ENCODE measurements at places on chromosomes 7 and 10. TPM values are rescaled to one million over a fixed set of nuclear protein-coding genes. Genes with fewer than 3 reads are reported as not detected.

- no peak overlapping the region for H3K27ac ChIP-seq
- H3K27me3 ChIP-seq: peaks cover 19% of the 10 kb centered on the region
- no peak overlapping the region for H3K4me3 ChIP-seq
- peaks cover 41% of the 10 kb centered on the region for H3K4me1 ChIP-seq
Observed at GRCh38 chr10:69468751-69469089, 17.5 kb downstream of the TSPAN15 start.

- peaks cover 49% of the 10 kb centered on the region for H3K36me3 ChIP-seq
- H3K27me3 ChIP-seq: no peaks in the 10 kb centered on the region
- H3K4me3 ChIP-seq: no peak overlapping the region
- no peak overlapping the region for H3K27ac ChIP-seq
- DNase-seq: no peak
- peaks cover 9% of the 10 kb centered on the region for H3K4me1 ChIP-seq
Observed at GRCh38 chr10:14513123-14513522, 182.4 kb upstream of the FRMD4A start.

DNA sequence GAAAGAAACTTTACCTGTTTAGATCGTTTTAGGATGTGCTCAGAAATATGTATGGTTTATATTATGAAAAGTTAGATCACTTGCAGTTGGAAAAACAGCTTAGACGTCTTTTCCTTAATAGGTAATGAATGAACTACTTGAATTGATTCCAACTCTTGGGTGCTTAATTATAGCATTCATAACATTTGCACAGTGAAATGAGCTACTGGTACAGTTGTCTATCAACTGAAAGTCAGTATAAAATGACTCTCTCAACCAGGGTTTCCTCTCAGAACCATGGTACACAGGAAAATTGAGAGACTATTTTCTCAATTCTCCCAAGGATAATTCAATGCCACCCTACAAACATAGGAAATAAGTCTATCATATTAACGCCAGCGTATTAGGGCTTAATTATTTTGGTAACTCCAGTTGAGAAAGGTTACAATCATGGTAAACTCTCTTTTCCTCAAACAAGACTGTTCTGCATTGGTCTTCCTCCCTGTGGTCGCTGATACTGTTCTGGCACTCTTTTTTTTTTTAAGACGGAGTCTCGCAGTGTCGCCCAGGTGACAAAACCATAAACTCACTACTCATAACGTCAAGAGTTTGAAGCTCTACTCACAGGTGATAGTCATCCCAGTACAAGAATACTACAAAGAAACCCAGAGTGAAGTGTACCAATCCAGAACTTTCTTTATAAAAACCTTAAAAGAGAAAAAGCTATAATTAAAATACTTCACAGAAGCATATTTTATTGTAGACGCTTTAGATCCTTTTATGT lies 2.0 kb downstream of the ANLN start:
- H3K36me3 ChIP-seq: peaks cover 56% of the 10 kb centered on the region
- peaks cover 43% of the 10 kb centered on the region for H3K4me1 ChIP-seq
- peak overlapping the region; percentile 78 for H3K27ac ChIP-seq
- H3K4me3 ChIP-seq: peak overlapping the region; percentile 98
- no peaks in the 10 kb centered on the region for H3K27me3 ChIP-seq
- peak; percentile 53 for DNase-seq

- H3K36me3 ChIP-seq: peaks cover 3% of the 10 kb centered on the region
- H3K27ac ChIP-seq: peak overlapping the region; percentile 83
- H3K4me1 ChIP-seq: peaks cover 19% of the 10 kb centered on the region
- H3K4me3 ChIP-seq: peak overlapping the region; percentile 41
- no peaks in the 10 kb centered on the region for H3K27me3 ChIP-seq
Observed at GRCh38 chr7:111138193-111138569, 47.3 kb downstream of the LRRN3 start.

DNA sequence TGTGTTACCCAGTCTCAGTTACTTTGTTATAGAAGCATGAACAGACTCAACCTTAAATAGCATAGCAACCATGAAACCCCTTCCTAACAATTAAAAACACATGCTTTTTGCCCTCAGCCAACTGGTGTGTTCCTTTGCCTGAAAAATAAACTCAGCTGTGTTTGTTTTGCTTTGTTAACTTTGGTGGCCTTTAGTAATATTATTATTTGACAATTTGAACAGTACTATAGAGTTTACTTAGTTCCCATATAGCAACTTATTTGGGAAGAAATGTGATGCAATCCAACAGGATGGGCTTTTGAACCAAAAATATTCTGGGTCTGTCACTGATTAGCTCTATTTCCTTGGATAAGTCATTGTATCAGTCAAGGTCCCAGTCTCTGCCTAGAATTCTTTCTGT lies 22.5 kb upstream of the MKLN1 start:
- H3K4me1 ChIP-seq: no peaks in the 10 kb centered on the region
- H3K27me3 ChIP-seq: no peaks in the 10 kb centered on the region

DNA sequence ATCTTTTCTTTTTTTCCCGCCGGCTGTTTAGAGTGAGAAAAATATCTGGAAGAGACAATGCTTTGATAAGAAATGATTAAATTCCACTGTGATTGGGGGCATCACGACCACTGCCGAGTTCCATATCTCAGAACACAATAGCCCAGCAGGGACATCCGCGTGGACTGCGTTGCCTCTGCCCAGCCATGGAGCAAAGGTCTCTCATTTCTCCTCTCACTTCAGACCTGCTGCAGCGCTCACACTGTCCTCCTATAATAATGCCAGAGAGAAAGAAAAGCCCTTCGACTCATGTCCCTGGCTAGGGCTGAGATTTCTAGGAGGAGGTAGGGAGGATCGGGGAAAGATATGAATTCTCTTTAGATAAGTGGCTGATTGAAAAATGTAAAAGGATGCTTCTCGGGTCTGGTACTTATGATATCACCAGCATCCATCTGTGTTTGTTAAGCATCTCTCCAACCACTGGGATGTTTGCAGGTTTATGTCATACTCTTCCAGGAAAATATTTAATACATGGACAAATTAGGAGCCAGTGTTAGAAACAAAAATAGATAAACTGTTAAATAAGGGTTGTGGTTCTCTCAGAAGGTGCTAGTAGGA lies 472.9 kb upstream of the AKR1E2 start:
- peaks cover 8% of the 10 kb centered on the region for H3K4me1 ChIP-seq
- peaks cover 2% of the 10 kb centered on the region for H3K27me3 ChIP-seq
- H3K4me3 ChIP-seq: no peak overlapping the region
- H3K36me3 ChIP-seq: no peaks in the 10 kb centered on the region

The ZNF117 gene
- total RNA-seq: 3.6 TPM

The SNCG gene
- total RNA-seq: not detected

The SEMA3E gene
- not detected for total RNA-seq
